DND-41 (cell line): ENCODE measurements at places on chromosomes 4 and X.

DNA sequence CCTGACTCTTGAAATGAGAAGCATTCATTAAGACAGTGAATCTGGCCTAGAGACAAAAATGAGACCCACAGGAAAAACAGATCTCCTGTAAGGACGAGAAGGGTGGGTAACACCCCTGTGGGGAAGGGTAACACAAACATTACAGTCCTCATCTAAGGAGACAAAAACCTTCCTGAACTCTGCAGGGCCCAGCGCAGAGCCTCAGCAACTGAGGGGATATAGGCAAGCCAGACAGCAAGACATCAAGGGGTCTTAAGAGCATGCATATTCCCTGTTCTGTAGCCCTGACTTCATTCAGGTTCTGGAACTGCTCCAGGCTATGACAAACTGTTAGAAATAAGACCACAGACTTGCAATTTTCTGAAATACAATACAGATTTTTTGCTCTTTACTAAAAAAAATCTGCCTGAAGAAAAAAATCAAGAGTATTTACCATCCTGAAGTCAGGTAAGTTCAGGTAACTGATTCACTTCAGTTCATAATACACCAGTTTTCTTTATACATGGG is 15.5 kb downstream of the COX18 start:
- no peak for DNase-seq

GRCh38 chr4:40831146-40831907 is 81.6 kb downstream of the NSUN7 start:
- no peak for DNase-seq

- no peak for DNase-seq
Observed at GRCh38 chr4:85725721-85726170, 250.8 kb downstream of the ARHGAP24 start.

- no peak for DNase-seq
Observed at GRCh38 chr4:188876881-188877280, 737.6 kb downstream of the TRIML1 start.

DNA sequence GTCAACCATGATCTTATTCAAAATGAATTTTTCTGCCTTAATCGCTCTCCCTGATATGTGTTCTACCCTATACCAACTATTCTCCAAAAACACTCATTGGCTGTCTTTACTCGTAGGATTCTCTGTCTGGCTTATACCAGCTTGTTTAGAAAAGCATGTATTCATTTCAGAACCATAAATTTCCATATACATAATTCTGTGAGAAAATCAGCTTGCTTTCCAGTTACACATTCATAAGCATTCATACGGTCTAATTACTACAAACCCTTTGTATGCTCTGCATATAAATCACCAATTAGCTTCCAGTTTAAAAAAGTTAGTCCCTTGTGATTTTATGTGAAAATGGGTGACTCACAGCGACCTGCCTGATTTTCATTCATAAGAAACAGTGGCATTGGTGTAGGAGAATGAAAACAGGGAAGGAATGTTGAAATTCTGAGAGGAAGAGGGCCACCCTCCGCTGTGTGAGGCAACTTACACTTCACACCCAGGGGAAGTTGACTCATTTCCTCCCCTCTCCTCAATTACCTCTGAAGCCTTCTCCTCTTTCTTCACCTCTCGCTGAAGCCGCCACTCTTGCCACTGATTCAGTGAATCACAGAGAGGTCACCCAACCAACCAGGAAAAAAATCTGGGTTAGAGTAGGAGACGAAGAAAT is 63.3 kb downstream of the MEPE start:
- DNase-seq: peak; percentile 13

DNA sequence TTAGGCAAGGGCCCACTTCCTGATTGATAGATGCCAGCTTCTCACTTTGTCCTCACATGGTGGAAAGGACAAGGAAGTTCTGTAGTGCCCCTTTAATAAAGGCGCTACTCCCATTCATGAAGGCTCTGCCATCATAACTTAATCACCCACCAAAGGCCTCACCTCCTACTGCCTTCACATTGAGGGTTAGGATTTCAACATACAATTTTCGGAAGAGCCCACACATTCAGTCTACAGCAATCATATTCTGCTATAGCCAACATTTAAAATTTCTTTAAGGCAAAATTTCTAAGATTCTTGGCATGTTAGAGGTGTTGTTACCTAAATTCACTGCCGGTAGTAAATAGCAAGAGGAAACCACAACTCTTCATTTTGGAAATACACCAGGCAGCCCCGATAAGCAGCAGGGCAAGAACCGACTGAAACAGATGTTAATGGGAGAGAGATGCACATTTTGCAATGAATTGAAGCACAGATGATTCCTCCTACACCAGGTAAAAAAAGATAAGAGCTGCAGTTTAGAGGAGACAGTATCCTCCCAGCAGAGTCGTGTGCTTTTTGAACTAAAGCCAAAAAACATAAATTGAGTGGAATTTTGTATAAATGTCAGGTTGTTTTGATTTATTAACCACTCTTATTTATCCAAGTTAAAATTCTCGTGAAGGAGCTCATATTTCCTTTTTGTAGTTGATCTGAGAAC is 594.9 kb downstream of the KCTD8 start:
- DNase-seq: no peak

DNA sequence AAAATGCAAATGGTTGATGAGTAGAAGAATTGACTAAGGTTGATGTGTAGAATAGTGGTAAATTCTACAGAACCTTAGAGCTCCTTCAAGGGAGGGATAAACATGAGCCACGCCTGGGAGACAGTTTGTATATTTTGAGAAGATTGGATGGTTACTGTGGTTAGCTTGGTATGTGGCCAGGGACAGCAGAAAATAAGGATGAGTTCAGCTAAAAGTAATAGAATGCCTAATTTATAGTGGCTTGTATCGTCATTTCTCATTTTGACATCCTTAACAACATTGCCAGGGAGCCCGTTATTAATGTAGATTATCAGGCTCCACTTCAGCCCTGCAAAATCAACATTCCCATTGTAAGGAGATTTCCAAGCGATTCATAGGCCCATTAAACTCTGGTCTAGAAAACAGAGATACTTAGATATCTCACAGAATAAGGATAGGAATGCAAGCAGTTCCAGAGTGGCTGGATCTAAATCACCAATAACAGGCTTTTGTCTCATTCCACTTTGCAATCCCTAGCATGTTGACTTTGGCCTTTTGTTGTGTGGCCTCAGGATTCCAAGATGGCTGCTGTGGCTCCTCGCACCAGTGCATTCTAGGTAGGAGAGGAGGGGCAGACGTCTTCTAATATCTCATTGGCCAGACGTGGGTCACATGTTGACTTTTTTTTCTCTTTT is 6.4 kb upstream of the PTTG2 start:
- no peak for DNase-seq

GRCh38 chr4:94339779-94340178 is 2.9 kb downstream of the HPGDS start:
- no peak for DNase-seq

GRCh38 chr4:172826346-172826745 is 342.3 kb upstream of the GALNT7 start:
- DNase-seq: no peak

DNA sequence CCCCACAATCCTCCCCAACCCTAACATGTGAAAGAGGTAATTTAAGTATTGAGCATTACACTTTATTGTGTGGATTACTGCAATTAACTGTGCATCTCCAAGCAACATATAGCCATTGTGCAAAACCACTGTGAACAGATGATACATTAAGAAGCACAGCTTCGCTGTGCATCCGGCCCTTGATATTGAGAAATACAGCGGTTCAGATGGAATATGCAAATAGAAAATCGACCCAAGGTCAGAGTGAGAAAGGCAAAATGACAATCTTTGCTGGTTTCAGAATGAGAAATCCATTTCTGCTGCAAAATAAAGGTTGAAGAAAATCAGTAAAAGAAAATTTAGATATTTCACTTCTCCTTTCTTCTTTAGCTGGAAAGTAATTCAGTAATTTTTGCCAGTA is 805.9 kb upstream of the GRID2 start:
- no peak for DNase-seq

- DNase-seq: no peak
Observed at GRCh38 chr4:77110730-77111129, 34.9 kb upstream of the CCNI start.

DNA sequence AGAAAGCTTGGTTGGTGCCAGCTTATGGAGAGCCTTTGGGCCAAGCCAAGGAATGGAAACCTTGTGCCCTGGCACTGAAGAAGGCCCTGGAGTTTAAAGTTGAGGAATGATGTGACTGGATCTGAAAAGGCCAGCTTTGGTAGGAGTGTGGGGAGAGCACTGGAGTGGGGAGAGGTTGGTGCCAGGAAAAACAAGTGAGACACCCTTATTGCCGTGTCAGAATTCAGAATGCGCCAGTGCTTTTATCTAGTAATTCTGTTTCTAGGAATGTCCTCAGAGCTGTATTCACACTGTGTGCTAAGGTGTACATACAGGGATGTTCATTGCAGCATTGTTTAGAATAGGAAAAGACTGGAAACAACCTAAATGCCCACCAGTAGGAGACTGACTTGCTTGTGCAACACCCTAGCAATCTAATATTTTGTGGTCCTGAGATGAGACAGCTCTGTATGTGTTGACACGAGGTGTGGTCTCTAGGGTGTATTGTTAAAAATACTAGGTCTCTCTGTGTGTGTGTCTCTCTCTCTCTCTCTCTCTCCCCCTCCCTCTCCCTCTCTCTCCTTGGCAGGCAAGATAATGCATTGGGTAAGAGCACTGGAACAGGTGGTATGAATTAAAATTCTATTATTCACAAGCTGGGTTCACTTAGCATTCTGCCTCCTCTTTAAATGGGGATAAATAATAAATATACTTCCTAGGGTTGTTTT is 107.8 kb downstream of the GATB start:
- DNase-seq: no peak

DNA sequence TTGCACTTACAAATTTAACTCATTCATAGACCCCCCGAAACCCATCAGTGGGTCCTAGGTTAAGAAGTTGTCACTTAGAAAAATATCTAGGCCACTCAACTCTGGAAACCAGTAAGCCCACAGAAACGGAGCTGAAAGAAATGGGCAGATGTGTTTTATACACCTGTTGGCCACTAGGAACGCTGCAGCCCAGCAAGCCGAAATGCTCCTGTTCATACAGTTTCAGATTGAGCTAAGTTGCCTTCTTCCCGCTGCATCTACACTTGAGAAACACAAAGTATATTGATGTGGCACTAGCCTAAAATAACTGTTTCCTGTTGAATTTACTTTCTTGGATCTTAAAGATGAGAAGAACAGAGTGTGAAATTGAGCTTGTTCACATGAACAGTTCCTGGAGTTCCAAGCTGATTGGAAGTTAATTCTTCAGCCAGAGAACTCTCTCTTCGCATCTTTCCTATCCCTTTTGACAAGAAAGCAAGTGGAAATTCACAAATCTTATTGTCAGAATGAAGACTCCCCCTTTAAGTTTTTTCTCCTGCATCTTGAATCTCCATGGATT is 174.1 kb downstream of the RBMX2 start:
- DNase-seq: peak; percentile 34

DNA sequence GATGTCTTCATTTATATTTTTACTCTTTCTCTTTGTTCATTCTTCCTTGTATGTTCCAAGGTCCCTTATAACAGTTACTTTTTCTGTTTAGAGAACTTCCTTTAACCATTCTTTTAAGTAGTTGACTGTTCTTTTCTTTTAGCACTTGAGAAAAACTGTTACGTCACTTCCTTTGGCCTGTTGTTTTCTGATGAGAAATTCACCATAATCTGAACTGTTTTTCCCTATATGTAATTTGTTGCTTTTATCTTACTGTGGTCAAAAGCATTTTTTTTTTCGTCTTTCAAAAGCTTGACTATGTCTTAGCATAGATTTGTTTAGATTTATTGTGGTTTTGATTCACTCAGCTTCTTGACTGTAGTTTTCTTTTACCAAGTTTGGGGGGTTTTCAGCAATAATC is 1660.3 kb upstream of the PCDH10 start:
- no peak for DNase-seq

DNA sequence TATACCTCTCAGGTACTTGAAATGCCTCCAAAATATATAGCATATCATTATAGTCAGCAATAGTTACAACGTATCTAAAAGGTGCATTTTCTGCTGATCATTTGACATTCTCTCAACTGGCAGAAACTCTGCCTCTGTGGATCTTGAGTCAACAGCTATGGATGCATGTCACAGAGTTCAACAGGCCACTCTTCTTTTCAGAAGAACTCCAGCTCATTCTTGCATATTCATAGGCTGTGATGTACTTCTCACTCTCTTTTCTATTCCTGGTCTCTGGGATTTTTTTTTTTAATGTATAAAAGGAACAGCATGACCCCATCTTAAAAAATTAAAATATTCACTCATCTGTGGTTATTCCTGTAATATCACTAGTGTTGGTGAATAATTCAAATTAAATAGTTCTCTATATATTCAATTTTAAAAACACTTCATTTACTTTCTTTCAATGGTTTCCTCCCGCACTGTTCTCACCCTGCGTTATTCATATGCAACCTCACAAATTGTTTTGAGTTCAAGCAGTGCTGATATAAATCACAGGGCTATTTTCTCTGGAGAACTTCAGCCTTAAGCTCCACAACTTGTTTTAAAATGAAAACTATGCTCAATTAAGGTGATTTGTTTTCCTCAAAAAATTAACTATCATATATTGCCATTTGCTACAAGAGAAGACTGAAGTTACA is 1111.2 kb upstream of the ADGRL3 start:
- DNase-seq: no peak
